ENCODE measurements at places on chromosomes 3 and 15.
A peak's percentile ranks its signal among the peaks of the same experiment; 100 is the strongest.

DNA sequence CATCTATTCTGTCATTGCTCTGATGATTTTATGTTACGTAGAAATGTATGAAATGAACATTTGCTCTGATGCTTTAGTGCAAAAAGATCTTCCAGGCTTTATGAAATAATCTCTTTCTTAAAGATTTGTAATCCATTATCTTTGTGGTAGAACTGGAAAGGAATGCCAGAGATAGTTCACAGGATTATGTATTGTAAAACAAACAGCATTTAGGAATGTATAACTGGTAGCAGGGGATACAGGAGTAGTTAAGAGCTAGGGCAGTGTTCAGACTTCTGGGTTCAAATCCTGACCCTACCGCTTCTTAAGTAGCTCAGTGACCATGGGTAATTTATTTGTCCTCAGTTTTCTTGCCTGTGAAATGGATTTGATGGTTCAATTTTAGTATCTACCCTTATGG, 429.8 kb upstream of the TPM1 start:
- DNase-seq: no peak

- no peak for DNase-seq
Observed at GRCh38 chr3:53243165-53243564, 12.7 kb downstream of the TKT start.

DNA sequence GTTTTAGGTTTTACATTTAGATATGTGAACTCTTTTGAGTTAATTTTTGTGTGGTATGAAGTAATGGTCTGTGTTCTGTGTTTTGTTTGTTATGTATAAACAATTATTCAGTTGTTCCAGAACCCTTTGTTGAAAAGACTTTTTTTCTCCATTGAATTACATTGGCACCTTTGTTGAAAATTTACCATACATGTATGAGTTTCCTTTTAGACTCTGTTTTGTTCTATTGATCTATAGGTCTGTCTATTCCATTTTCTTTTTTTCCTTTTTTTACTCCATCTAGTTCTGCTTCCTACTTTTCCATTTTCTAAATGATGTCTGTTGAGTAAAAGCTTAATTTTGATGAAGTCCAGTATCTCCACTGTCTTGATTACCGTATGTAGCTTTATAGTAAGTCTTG, 31.4 kb downstream of the ARIH2 start:
- no peak for DNase-seq

- DNase-seq: no peak
Observed at GRCh38 chr3:71111784-71112440, 471.6 kb downstream of the FOXP1 start.

- peak; percentile 24 for DNase-seq
Observed at GRCh38 chr3:189233225-189233858, 61.6 kb downstream of the TPRG1 start.

DNA sequence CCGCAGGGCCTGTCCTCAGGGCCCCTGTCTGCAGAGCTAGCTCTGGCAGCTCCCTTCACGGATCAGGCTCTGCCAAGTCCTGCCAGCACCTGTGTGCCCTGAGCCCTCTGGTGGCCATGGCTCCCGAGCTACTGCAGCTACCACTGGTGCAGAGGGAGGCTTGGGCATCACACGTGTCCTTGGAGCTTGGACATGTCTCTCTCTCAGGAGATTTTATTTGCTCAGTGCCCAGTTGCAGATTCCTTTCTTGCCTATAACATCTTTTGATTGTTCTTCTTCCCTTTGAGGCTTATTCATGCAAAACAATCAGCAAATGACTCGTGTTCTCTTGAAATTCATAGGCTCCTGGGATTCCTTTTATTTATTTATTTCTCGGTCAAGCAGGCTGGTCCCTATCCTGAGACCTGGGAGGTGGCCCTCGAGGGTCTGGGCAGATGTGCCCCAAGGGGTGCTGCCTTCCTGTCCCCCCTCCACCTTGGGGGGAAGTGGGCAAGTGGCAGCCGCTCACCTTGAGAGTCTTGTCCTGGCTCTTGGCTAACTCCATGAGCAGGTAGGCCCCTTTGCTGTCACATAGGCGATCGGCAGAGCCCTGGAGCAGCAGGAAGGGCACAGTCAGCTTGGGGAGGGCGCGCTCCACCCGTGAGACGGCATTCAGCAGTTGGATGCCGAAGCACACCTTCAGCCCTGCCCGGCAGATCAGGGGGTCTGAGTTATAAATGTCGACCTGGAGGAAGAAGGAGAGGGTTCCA, 21.9 kb downstream of the ABTB1 start:
- peak; percentile 63 for DNase-seq

GRCh38 chr15:71154607-71155200, 39.4 kb downstream of the THSD4 start:
- no peak for DNase-seq

DNA sequence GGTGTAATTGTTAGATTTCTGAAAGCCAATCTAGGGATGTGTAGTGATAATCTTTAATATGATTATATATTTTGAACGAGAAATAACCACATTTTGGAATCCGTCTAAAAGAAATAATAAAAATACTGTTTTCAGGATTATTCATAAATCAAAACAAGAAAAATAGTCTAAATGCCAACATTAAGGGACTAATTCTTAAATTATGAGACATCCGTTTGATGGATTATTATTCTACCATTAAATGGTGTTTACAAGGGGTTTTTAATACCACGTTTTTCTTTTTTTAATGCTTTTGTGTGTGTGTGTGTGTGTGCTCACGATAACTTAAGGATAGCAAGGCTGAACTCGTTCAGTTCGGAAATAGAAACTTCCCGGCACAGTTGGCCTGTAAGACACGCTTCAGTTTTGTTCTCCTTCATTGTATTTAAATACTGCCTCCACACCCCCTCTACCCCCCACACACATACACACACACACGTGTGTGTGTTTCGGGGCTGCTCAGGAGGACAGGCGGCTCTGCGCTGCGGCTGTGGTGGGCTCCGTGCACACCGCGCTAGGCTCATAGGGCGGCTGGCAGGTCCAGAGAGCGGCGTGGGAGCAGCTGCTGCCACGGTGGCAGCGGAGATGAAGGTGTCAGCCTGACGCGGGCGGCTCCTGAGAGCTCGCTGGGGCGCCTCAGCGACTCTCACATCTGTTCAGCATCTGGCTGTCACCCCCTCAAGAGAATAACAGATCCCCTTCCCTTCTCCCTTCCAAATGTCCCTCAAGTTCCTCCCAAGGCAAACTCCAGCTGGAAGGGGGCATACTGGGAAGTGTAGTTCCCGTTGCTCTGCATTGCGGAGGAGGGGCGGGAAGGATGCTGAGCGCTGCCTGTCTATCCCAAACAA, 23.0 kb upstream of the ANP32A start:
- no peak for DNase-seq

GRCh38 chr15:64351265-64351664, 4.7 kb downstream of the CSNK1G1 start:
- DNase-seq: no peak

DNA sequence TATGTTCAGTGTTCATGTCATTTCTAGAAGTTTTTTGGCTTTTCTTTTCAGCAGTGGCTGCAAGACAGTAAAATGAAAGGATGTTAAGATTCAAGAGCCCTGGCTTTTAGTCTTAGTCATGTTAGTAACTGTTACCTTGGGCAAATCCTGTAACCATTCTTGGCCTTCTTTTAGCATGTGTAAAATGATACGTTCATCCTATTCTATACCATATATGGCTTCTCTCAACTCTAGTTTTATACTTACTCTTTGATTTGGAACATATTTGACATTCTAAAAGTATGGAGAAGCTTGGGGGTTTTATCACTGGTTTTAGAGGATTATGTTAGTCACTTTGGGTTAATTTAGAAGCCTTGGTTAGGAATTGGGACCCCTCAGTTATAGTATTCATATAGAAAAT, 20.1 kb downstream of the GTF2E1 start:
- DNase-seq: no peak

Data from NCI-H510A (cell line).